ENCODE measurements at places on chromosomes 6 and 20.
A peak's percentile ranks its signal among the peaks of the same experiment; 100 is the strongest.

GRCh38 chr20:40578961-40579360, 110.1 kb downstream of the MAFB start:
- DNase-seq: no peak

DNA sequence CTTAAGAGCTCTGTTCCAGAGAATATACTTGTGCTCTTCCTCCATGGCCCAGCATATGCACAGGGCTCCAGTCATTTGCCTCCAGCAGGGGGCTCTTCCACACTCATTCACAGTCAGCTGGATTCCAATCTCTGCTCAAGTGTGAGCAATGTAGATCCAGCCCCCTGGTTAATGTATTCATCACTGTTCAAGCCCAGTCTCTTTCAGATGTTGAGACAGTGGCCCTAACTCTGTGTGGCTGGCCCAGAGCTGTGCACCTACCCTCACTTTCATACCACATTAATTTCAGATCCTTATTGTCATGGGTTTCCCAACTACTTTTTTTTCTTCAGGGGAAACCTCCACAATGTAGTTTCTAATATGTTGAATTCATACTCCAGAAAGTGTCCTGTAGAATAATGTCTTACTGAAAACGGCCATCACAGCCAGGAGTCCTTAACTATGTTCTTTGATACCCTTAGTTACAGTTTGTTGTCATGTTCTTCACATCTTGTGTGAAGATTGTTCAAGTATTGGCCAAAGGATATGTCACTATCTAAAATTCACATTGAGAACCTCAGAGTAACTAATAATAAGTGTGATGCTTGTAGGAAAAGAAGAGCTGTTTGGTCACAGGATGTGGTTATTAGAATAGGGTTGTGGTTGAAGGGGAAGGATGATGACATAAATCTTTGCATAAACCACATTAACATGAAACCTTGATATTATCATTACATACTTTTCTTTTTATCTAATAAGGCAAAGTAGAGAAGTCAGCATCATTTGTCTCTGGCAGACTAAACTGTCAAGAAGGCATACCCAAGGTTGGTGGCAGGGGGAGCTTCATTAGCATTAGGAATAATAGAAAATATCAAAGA, 14.4 kb upstream of the HLA-DQA1 start:
- DNase-seq: peak; percentile 80

DNA sequence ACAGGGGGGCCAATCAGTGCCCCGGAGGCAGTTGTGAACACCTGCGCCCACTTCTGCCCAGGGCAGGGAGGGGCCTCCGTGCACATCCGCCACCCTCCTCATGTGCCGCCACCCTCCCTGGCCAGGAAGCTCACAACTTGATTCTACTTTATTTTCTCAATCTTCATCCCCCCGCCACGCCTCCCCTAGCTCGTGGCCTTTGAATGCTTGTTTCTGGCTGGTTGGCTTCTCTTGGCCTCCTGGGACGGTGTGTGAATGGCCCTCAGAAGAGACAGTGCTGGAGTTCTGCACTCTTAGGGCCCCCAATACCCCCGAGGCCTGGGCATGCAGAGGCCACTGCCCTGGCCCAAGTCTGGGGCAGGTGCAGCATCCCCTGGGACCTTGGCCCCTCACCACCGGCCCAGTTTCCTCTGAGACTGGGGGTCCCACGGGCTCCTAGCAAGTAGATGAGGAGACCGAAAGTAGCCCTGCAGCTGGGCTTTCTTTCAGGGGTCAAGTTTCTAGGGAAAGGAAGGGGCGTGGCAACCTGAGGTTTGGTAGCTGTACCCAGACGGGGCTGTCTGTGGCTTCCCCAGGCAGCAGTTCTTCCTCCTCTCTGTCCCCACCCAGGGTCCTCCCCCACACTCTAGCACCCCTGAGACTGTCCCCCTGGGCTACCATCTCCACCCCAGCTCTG, 1.3 kb downstream of the RGS19 start:
- DNase-seq: no peak

GRCh38 chr20:46050885-46051284, 21.9 kb downstream of the SLC12A5 start:
- DNase-seq: no peak

DNA sequence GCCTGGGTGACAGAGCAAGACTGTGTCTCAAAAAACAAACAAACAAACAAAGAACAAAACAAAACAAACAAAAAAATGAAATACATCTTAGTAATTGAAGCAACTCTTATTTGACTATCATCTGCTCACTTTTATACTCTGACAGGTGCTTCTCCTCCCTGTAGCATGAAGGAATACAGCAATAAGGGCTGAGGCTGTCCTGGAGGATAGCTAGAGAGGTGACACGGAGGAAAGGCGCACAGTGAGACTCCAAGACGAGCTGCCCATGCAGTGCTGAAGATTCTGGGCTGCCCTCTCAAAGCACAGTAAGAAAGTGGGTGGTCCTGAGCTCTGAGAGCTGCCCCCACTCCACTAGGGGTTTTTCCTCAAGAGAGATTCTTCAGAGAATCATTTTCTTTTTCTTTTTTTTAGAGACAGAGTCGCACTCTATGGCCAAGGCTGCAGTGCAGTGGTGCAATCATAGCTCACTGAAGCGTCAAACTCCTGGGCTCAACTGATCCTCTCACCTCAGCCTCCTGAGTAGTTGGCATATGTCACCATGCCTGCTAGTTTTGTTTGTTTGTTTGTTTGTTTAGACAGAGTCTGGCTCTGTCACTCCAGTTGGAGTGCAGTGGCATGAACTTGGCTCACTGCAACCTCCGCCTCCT, 50.0 kb downstream of the OSTM1 start:
- no peak for DNase-seq

DNA sequence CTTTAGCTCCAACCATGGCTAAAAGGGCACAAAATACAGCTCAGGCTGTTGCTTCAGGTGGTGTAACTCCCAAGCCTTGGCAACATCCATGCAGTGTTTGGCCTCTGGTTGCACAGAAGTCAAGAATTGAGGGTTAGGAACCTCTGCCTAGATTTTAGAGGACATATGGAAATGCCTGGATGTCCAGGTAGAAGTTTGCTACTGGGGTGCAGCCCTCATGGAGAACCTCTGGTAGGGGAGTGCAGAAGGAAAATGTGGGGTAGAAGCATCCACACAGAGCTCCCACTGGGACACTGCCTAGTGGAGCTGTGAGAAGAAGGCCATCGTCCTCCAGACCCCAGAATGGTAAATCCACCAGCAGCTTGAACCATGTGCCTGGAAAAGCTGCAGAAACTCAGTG, 1453.8 kb upstream of the EYS start:
- no peak for DNase-seq

DNA sequence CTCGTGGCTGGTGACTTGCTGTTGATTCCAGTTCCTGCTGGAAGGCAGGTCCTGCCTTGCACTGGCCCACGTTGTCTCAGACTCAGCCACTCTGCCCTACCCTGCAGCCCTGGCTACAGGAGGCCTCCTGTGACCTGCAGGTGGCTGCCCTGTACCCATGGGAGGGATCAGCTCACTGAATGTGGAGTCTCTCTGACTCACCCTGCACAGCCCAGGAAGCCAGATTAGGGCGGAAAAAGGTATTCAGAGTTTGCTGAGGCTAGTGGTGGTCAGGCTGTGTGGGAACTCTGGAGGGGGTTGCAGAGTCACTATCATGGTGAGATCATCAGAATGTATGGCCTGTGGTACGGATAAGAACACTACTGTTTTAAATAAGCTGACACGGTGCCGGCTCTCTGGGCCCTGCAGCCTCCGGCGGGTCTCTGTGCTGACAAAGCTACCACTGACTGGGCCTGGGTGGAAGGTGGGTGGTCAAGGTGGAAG, 24.7 kb upstream of the PYGB start:
- no peak for DNase-seq

GRCh38 chr20:31818376-31818908, 714 bp upstream of the MYLK2 start:
- DNase-seq: no peak

GRCh38 chr20:58374906-58375758, 13.9 kb upstream of the VAPB start:
- no peak for DNase-seq

DNA sequence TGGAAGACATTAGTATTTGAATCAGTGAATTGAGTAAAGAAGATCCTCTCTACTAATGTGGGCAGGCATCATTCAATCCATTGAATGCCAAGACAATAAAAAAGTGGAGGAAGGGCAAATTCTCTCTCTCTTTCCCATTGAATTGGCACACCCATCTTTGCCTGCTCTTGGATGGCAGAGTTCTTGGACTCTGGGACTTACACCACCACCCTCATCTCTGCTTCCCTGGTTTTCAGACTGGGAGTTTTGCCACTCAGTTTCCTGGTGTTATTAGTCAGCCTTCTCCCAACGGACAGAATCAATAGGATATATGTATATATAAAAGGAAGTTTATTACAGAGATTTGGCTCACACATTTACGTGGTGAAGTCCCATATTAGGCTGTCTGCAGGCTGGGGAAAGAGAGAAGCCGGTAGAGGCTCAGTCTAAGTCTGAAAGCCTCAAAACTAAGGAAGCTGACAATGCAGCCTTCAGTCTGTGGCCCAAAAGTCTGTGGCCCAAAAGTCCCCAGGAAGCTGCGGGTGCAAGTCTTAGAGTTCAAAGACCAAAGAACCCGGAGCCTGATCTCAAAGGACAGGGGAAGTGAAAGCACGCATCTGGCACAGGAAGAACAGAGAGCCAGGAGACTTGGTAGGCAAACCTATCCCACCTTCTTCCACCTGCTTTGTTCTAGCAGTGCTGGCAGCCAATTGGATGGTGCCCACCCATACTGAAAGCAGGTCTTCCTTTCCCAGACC, 64.4 kb downstream of the SMPDL3A start:
- DNase-seq: no peak

DNA sequence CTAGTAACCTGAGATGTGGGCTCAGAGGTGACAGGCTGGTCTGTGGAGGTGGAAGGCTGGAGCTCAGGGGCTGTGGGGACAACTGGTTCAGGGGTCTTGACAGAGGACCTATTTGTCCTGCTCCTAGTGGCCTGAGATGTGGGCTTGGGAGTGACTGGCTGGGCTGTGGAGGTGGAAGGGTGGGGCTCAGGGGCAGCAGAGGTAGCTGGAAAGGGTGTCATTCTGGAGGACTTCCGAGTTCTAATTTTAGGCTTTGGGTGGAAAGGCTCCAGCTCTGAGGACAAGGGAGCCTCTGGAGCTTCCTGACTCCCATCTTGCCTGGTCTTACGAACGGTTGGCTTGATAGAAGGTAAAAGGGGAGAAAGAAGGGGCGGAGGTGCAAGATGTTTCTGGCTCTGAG, 11.5 kb downstream of the MDC1 start:
- DNase-seq: no peak

DNA sequence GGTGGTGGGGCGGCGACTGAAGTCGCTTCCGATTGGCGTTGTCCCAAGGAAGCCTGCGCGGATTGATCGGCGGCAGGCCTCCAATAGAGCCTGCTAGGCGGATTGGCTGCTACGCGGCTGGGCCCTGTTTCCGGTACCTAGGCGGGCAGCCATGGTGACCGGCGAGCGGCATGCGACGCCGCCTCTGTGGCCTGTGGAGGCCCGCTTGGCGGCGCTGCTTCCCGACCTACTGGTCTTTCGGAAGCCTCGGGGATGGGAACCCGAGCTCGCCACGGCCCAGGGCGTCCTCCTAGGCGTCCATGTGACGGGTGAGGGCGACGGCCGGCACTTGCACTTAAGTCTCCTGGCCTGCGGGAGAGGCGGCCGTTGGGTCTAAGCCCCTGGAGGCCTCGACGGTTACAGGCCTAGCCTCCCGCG, 28.1 kb downstream of the NFYA start:
- DNase-seq: no peak

DNA sequence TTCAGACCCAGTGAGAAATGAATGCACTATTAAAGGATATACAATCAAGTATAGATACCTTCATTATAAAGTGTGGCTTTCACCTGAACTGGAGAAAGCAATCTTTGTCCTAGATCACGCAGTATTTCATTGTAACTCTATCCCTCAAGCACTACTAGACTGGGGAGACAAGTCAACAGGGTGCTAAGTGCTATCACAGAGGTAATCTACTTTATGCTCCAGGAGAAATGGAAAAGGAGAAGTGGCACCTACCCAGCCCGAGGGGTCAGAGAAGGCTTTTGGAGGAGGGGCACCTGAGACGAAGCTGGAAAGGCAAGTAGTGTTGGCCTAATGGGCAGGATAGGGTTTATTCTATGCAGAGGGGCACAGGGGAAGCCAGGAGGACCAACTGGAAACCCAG, 17.1 kb downstream of the ZHX3 start:
- DNase-seq: no peak

GRCh38 chr6:133637874-133638273, 251.0 kb upstream of the TCF21 start:
- DNase-seq: no peak

DNA sequence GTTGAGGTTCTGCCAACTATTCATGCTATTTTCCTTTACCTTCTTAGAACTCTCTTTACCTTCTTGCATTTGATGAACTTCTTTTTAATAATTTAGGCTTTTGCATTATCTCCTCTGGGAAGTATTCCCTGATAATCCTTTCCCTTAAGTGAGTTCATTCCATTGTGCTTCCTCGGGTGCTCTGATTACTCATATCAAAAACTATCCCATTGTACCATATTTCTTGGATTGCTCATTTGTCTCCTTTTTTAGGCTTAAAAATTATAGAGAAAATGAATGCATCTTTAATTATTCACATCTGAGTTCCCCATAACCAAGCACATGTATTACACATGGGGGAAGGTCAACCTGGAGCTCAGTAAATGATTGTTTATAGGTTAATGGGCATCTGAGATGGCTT, 2.5 kb downstream of the CALHM4 start:
- no peak for DNase-seq

GRCh38 chr20:31485450-31486339, 10.6 kb downstream of the REM1 start:
- no peak for DNase-seq

- DNase-seq: no peak
These were observed 159.1 kb downstream of the TFAP2C start for GRCh38 chr20:56788041-56788670.

- DNase-seq: no peak
These were observed 26.1 kb upstream of the KCNB1 start for GRCh38 chr20:49508435-49509199.

- DNase-seq: no peak
These were observed 243.0 kb upstream of the KHDRBS2 start for GRCh38 chr6:62528894-62529526.

GRCh38 chr20:63552481-63553249, 1.3 kb upstream of the FNDC11 start:
- DNase-seq: no peak

DNA sequence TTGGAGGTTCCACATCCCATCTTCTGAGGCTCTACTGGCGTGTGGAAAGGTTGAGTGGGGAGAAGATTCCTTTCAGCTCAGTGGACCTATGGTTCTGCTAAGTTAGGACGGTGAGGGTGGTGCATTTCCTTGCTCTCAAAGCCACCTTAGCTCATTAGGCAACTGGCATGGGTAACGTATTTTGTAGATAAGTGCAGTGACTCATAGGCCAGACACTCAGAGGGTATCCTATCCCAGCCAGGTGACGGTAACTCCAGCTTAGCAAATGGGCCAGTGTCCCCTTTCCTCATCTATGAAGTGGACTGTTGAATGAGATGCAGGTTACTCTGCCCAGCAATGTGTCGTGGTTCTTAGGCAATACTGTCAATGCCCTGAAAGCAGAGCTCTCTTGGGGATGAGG, 3.7 kb downstream of the RPS6KA2 start:
- no peak for DNase-seq

- no peak for DNase-seq
These were observed 70.5 kb downstream of the TOX2 start for GRCh38 chr20:43985121-43985520.

- DNase-seq: no peak
These were observed 304.1 kb downstream of the CDH4 start for GRCh38 chr20:61556111-61556510.

- DNase-seq: no peak
These were observed 28.0 kb downstream of the OPN5 start for GRCh38 chr6:47809873-47810272.

- DNase-seq: no peak
These were observed 821.9 kb downstream of the GRIK2 start for GRCh38 chr6:102215425-102215824.

- no peak for DNase-seq
These were observed 8.8 kb downstream of the DDR1 start for GRCh38 chr6:30893001-30893591.
